ENCODE measurements at places on chromosomes 4 and X. TPM values are rescaled to one million over a fixed set of nuclear protein-coding genes. Genes with fewer than 3 reads are reported as not detected.

The ZNF81 gene
- 3.5 TPM for polyA plus RNA-seq

The ASB12 gene
- not detected for polyA plus RNA-seq

The HDAC8 gene
- polyA plus RNA-seq: 18.9 TPM

The GABRQ gene
- polyA plus RNA-seq: not detected

The GPR34 gene
- not detected for polyA plus RNA-seq

The ASB11 gene
- polyA plus RNA-seq: not detected

The TNMD gene
- polyA plus RNA-seq: not detected

GRCh38 chr4:132642016-132642817 lies 506.9 kb upstream of the PCDH10 start:
- peak; percentile 33 for DNase-seq

DNA sequence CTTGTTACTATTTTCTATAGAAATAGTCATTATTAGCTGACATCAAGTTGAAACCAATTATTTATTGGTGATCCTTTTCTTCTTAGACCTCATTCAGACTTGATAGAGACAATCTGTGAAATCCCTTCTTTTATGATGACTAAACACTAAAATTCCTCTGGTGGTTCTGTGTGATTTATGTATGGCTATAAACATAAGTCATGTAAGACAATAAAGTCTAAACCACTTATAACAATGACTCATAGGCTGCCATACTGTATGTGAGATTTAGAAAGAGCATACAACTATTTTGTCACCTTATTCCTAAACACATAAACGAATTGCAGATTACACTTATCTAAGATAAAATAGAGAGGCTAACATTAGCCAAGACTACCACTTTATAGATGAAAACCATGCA lies 101.1 kb upstream of the PRR32 start:
- DNase-seq: no peak

DNA sequence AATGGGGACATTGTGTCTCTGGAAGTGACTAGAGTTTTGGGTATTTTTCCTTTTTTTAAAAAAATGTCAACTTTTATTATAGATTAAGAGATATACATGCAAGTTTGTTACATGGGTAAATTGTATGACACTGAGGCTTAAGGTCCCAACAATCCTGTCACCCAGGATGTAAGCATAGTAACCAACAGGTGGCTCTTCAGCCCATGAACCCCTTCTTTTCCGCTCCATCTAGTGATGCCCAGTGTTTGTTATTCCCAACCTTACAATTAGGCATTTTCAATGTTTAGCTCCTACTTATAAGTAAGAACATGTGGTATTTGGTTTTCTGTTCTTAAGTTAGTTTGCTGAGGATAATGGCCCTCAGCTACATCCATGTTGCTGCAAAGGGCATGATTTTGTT lies 102.7 kb downstream of the GRID2 start:
- no peak for DNase-seq

DNA sequence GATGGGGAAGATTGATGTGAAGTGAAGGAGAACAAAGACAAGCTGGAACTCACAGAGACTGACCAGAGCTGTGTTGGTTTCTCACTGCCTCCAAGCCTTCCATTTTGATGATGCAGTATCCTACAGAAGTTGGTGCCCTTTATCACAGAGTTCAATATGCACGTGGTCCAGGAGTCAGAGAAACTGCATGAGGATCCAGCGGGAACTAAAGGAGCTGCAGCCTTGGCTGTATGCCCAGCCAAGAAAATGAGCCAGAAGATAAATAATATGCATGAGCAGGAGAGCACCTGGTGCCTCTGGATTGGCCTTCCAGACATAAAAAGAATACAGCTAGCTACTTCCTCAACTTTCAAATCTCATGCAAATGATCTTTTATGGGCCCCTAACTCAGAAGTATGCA lies 44.3 kb upstream of the DCLK2 start:
- peak; percentile 75 for DNase-seq

- DNase-seq: peak; percentile 61
Observed at GRCh38 chr4:38141808-38142500, 181.8 kb downstream of the PTTG2 start.

DNA sequence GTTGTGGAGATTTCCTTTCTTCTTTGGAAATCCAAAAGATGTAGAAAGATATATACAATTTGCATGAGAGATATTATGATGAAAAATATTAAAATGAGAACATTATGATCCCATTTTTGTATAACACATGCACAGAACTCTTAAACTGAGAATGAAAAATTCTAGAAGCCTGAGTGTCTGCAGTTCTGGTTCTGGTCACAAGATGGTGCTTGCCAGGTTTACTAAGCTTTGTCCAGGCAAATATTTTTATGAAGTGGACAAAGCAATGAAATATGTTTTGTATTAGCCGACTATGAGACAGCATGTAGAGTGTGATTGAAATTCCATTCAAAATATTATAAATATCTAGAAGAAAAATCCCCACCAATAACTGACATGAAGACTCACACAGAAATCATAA lies 2.2 kb downstream of the PWWP3B start:
- DNase-seq: peak; percentile 4

DNA sequence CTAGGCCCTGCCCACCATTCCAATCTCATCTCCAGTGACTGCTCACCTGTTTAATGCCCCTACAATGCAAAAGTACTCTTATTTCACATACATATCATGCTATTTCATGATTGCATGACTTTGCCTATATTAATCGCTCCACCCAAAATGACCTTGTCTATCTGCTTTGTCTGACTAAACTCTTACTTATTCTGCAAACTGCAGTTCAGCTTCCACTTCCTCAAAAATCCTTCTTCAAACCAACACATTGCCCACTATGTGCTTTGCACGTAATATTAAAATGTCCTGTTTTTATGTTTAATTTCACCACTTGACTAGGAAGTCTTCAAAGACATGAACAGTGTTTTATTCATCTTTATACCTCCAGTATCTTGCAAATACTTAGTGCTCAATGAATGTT lies 229.6 kb downstream of the OPHN1 start:
- no peak for DNase-seq

- DNase-seq: no peak
Observed at GRCh38 chr4:6307891-6308290, 38.2 kb downstream of the WFS1 start.
